ENCODE measurements at places on chromosomes 7 and 10.

DNA sequence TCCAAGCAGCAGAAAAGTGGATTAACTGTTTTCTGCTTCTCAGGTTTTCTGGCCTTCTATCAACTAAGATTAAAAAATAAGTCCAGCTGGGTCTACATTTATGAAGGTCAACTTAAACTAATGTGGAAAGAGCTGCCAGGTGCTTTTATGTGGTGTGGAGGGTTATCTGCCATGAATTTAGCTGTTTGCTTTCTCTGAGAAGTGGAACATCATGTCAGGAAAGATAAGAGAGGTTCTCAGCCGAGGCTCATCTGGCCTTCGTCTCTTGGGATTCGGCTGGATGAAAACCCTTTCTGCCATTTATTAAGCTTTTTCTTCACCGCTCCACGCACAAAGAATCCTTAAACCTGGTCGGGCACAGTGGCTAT, 5.5 kb downstream of the PTPRN2 start:
- no peak for DNase-seq

- DNase-seq = no peak
Observed at GRCh38 chr10:43226441-43226840, 40.4 kb downstream of the RASGEF1A start.

GRCh38 chr10:80468002-80468401, 13.9 kb downstream of the TSPAN14 start:
- peak; percentile 53 for DNase-seq

DNA sequence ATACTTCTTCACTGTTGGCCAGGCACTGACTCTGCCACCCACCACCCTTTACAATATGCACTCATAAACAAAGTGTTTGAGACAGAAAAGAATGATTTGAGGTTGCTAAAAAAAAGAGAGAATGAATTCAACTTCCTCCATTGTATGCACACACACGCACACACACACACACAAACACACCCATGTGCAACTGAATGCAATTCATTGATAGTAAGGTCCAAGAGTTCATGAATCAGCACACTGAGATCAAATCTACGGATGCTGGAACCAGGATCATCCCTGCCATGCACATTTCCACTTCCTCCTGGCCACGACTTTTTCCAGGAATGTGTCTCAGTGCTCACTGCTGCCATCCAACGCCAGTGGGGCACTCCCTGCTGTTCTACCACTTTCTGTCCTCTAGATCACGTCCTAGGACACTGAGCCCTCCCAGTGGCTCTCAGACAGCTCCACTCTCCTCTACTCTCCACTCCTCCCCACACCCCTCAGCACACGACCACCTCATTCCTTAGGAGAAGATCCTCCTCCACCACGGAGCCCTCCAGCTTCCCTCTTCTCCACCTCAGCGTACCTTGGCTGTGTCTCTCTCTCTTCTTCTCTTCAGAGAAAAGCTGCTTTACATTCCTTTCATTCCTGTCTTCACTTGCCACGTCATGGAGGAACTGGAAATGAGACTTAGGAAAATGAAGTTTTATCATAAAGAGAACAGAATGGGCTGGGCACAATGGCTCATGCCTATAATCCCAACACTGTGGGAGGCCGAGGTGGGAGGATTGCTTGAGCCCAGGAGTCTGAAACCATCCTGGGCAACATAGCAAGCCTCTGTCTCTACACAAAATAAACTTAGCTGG, 12.0 kb upstream of the TMEM213 start:
- DNase-seq = no peak

DNA sequence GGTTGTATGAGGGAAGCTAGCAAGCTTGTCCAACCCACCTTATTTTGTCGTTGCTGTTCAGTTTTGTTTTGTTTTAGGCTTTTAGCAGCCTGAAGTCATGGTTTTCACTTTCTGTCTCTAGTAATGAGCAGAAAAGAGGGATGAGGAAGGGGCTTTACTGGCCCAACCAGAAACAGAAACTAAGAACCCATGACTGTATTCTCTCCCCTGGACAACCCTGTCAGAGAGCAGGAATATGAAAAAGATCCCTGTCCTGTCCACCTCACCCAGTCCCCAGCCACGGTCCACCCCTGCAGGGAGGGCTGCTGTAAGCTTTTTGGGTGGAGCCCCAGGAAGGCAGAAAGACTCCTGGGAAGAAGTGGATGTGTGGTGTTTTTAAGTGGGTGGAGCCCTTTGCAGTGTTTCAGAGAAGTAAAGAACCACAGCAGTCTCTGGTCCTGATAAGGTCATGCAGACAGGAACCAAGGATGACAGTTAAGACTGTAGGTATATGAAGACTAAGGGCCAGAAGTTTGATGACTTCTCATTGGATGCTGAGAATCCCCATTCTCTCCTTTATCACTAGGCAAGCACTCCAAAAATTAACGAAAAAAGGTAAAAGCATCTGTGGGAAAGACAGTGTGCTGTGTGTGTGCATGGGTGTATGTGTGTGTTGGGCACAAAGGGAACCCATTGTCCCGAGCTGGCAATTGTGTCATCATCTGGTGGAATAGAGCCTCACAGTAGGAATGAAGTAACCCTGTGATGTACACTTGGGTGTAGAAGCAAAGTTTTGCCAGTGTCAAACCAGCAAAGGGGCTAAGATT, 13.8 kb downstream of the MRPL32 start:
- DNase-seq = no peak

DNA sequence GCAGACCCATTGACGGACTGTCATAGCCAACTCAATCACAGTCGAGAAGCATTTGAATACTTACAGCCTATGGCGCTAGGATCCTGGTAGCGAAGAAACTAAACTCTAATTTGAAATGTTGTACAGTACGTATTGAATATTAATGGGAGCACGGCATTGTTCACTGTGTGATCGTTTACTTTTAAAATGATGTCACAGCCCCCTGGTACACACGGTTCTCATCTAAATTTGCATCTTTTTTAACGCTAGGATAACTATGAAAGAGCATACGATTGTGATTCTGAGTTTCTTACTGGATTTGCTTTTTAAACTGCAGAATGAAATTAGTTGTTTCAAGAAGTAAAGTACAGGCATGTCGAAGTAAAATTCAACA, 895 bp upstream of the NAPEPLD start:
- no peak for DNase-seq
